Smooth muscle cell of bladder (primary cell): ENCODE measurements at places on chromosomes 12 and 14. TPM values are rescaled to one million over a fixed set of nuclear protein-coding genes. Genes with fewer than 3 reads are reported as not detected.

The ASB2 gene
- 0.28 and 0.55 TPM in 2 replicates for total RNA-seq

The UNC79 gene
- total RNA-seq, result under 0.01 and 0.18 TPM in 2 replicates

The PSMC6 gene
- total RNA-seq, result 86.5 and 100 TPM in 2 replicates

The KRT86 gene
- 0.09 and 0.14 TPM in 2 replicates for total RNA-seq

The PRPH gene
- total RNA-seq, result 0.28 and 0.46 TPM in 2 replicates

The ZNF705A gene
- not detected in 2 replicates for total RNA-seq

The MANSC4 gene
- total RNA-seq, result not detected in 2 replicates

The MYO1H gene
- total RNA-seq, result 0.14 TPM in 1 of 2 replicates, not detected in the other

The PRPF39 gene
- total RNA-seq, result 22.3 and 24.9 TPM in 2 replicates

The VSX2 gene
- total RNA-seq, result not detected in 2 replicates

The PXMP2 gene
- total RNA-seq, result 16.8 and 19.2 TPM in 2 replicates

The TAS2R7 gene
- not detected in 2 replicates for total RNA-seq

The ADSS1 gene
- 5.3 and 6.5 TPM in 2 replicates for total RNA-seq

The DENR gene
- 25.6 and 29.1 TPM in 2 replicates for total RNA-seq

The ZNF385A gene
- 0.71 and 1.5 TPM in 2 replicates for total RNA-seq

The CIPC gene
- 7.5 and 10.2 TPM in 2 replicates for total RNA-seq

The KRT80 gene
- total RNA-seq, result under 0.01 TPM in 2 replicates

The KITLG gene
- 29.0 and 33.9 TPM in 2 replicates for total RNA-seq

The TTC6 gene
- total RNA-seq, result under 0.01 TPM in 1 of 2 replicates, not detected in the other

The DTD2 gene
- 40.2 and 53.6 TPM in 2 replicates for total RNA-seq

The CCDC197 gene
- total RNA-seq, result not detected in 2 replicates

The PRR4 gene
- total RNA-seq, result 0.37 and 0.57 TPM in 2 replicates

The SLCO1A2 gene
- 0.14 TPM in 1 of 2 replicates, not detected in the other for total RNA-seq

The BIN2 gene
- total RNA-seq, result not detected in 2 replicates

The KRT8 gene
- 6.7 and 13.4 TPM in 2 replicates for total RNA-seq

The FGD4 gene
- total RNA-seq, result 6.0 and 8.8 TPM in 2 replicates

The AMN gene
- total RNA-seq, result 0.18 and 0.43 TPM in 2 replicates
